ENCODE measurements at places on chromosomes 13 and 19.

- DNase-seq, result no peak
These were observed 204.5 kb downstream of the POU4F1 start for GRCh38 chr13:78398743-78399410.

DNA sequence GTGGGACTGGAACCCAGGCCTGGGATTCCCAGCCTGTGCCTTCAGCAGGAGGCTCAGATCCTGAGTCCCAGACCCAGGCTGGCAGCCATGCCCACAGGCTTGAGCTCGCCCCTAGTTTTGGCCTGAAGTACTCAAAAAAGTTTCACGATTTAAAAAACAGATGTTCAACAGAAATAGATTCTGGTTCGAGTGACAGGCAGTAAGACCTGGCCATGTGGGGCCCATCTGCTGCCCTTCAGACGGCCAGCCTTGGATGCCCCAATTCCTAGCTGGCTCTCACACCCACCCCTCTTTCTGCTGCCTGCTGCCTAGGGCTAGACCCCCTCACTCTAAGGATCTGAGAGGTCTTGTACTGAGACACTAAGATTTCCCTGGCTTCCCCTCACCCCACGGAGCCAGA, 2.8 kb upstream of the DMPK start:
- peak; percentile 15 for DNase-seq

DNA sequence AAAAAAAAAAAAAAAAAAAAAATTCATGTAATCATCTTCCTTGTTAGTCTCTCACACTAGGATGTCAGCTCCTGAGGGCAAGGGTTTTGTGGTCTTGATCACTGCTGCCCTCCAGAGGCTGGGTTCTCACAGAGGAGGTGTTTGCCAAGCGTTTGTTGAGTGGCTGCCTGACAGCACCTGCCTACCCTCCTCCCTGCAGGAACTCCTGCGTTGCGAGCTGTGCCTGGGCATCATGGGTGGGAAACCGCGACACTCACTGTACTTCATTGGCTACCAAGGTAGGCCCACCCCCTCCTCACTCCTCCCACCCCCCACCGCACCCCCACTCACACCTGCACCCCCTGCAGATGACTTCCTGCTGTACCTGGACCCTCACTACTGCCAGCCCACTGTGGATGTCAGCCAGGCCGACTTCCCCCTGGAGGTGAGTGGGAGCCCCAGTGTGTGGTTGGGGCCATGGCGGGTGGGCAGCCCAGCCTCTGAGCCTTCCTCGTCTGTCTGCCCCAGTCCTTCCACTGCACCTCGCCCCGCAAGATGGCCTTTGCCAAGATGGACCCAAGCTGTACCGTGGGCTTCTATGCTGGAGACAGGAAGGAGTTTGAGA, 8.1 kb downstream of the ATG4D start:
- no peak for DNase-seq

- no peak for DNase-seq
These were observed at the start of gene SOHLH2 for GRCh38 chr13:36214163-36214921. TSS of gene SOHLH2 (minus strand) at chr13:36214556. CDS start at chr13:36214526, 30 bp downstream.

DNA sequence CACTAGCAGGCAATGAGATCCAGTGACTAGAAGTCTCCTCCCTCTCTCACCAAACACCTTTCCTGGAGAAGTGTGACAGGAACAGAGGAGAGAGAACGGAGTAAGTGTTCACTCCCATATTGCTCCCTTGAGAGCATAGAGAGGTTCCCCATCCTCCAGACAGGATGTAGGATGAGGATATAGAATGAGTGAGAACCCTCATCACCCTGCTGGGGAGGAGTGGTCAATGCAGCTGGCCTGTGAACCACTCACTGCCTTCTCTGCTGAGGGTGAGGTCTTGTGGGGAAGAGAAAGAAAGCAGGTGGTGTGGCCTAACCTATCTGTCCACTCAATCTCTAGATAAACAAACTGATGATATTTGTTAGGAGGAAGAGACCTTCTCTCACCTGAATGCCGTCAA, 386.6 kb downstream of the PCDH20 start:
- DNase-seq, result no peak

GRCh38 chr19:10639836-10640235, 14.3 kb upstream of the ILF3 start:
- DNase-seq, result no peak
